ENCODE measurements at places on chromosomes 2 and 18. TPM values are rescaled to one million over a fixed set of nuclear protein-coding genes. Genes with fewer than 3 reads are reported as not detected.

Gene ANTXR1
- 15.4 TPM for polyA plus RNA-seq

Gene SLC4A3
- polyA plus RNA-seq, result 0.63 TPM

Gene UPP2
- 0.01 TPM for polyA plus RNA-seq

Gene IL36A
- not detected for polyA plus RNA-seq

Gene RAB6C
- polyA plus RNA-seq, result 0.02 TPM

Gene VWA3B
- polyA plus RNA-seq, result 3.5 TPM

Gene SCYGR4
- not detected for polyA plus RNA-seq

Gene RPRM
- 0.50 TPM for polyA plus RNA-seq

Gene SLC5A7
- 0.06 TPM for polyA plus RNA-seq

Gene GALM
- polyA plus RNA-seq, result 7.6 TPM

Gene TCF4
- polyA plus RNA-seq, result 14.3 TPM

Gene CHRNG
- not detected for polyA plus RNA-seq

Gene ALPI
- not detected for polyA plus RNA-seq

Gene MYL12A
- polyA plus RNA-seq, result 578 TPM

Data from lung (tissue), 17 donors.